ENCODE measurements at places on chromosomes 3 and 15.

GRCh38 chr3:112350018-112350810 is 17.3 kb downstream of the CD200 start:
- DNase-seq: no peak

- DNase-seq: no peak
Measured at GRCh38 chr3:194512895-194513601, 26.2 kb upstream of the ATP13A3 start.

GRCh38 chr3:127630811-127631714 is 2.1 kb downstream of the PODXL2 start:
- DNase-seq: no peak

GRCh38 chr3:171833789-171834460 is 9.2 kb upstream of the TMEM212 start:
- no peak for DNase-seq

GRCh38 chr15:59313641-59314332 is 58.9 kb downstream of the MYO1E start:
- no peak for DNase-seq
